Osteocyte (in vitro differentiated cells): ENCODE measurements at places on chromosomes 7 and 10. TPM values are rescaled to one million over a fixed set of nuclear protein-coding genes. Genes with fewer than 3 reads are reported as not detected.

TSPAN12 gene
- total RNA-seq: 13.2 and 14.0 TPM in 2 replicates

DNAJB12 gene
- 42.4 and 43.0 TPM in 2 replicates for total RNA-seq

AKR1D1 gene
- not detected in 2 replicates for total RNA-seq

CXCL12 gene
- total RNA-seq: 153 and 169 TPM in 2 replicates

ANXA8 gene
- not detected in 2 replicates for total RNA-seq

DNA sequence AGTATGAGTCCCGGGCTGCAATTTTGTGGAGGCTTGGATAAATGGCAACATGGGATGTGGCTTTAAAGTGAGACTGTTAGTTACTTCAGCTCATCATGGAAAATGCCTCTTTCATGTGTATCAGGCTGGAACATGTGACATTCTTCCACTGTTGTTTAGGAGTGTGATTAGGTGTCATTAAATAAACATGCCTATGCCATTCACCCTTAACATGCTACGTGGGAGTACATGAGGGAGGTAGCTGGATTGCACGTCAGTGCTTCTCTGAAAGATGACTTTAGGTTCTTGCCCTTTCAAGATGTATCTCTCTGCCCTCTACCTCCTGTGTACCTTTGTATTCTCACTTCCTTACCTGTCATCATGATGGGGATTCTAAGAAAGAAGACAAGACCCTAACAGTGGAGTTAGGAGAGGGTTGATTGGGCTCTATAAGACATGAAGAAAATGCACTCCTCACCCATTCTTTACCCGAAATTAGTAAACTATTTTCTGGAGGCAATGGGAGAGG lies 8.9 kb downstream of the AKR1E2 start:
- no peaks in the 10 kb centered on the region for H3K27me3 ChIP-seq
- H3K36me3 ChIP-seq: peaks cover 2% of the 10 kb centered on the region
- H3K27ac ChIP-seq: no peak overlapping the region
- H3K4me1 ChIP-seq: peaks cover 6% of the 10 kb centered on the region

DNA sequence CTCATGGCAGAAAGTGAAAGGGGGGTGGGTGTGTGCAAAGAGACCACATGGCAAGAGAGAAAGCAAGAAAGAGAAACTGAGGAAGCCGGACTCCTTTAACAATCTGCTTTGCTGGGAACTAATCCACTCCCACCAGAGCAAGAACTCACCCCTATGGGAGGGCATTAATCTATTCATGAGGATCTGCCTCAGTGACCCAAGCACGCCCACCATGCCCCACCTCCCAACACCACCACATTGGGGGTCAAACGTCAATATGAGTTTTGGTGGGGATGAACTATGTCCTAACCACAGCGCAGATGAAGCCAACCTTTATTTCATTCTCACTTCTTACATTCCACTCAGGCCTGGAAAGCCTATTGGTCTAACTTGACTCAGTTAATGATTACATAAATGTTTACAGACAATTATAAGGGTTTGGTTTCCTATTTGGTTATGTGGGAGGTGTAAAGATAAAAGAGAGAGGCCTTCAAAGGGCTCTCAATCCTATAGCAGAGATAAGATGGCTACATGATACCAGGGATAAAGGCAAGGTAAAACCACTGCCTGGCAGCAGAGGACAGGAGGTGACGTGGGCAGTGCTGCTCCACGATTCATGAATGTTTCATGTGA lies 601.8 kb downstream of the PARD3 start:
- H3K4me3 ChIP-seq: no peak overlapping the region
- no peak for DNase-seq
- peaks cover 16% of the 10 kb centered on the region for H3K4me1 ChIP-seq
- H3K36me3 ChIP-seq: peaks cover 10% of the 10 kb centered on the region
- H3K27me3 ChIP-seq: no peaks in the 10 kb centered on the region

DNA sequence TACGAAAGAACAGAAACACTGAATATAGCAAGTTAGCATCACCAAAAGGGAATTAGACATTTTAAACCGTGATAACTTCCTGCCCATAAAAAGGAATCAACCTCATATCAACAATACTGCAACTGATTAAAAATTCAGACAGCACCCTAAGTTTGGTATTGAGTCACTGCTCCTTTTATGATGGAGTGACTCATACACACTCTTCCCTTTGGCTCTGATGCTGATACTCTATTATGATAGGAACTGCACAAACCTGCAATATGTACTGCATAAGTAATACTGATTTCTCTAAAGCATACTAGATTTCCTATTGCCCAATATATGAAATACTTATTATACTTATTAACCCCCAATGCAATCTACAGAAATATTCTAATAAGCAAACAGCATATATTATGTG lies 118.7 kb downstream of the PARD3 start:
- no peak overlapping the region for H3K27ac ChIP-seq
- H3K4me1 ChIP-seq: peaks cover 46% of the 10 kb centered on the region
- DNase-seq: no peak
- H3K4me3 ChIP-seq: no peak overlapping the region

DNA sequence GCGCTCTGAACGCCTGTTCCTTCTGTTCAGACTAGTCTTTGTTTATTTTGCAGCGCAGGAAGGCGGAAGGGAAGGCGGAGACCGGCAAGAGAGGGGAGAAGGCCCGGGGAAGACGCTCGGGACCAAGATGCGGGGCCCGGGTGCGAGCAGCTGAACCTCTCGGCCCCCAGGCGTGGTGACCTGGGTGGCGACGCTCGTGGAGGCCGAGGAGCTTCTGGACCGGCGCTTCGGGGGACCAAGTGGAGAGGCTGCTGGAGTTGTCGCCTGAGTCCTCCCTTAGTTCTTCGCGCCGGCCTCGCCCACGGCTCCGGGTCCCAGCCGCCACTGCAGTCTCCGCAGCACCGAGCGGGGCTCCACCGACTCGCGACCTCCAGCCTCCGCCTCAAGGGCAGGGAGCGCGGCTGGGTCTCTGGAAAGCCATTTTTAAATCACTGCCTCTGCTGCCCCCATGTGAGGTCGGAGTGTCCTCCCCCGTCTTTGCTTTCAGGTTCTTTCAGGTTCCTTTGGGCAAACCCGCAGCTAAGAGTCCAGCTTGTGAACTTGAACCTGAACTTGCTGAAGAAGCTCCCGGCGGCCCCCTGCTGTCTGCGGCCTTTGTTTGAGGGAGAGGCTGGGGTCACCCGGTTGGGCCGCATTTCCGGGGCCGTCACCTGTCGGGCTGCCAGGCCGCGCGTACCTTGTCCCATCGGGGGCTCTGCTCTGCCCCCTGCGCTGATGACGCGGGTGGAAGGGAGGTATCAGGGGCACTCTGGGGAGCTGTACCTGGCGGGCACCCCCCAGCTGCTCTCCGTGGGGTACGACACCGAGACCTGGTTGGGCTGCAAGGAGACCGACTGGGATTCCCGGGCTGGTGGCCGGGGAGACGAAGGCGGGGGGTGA lies 136.0 kb downstream of the KIF20B start:
- no peak for DNase-seq
- H3K27me3 ChIP-seq: peaks cover 10% of the 10 kb centered on the region
- H3K4me1 ChIP-seq: no peaks in the 10 kb centered on the region

DNA sequence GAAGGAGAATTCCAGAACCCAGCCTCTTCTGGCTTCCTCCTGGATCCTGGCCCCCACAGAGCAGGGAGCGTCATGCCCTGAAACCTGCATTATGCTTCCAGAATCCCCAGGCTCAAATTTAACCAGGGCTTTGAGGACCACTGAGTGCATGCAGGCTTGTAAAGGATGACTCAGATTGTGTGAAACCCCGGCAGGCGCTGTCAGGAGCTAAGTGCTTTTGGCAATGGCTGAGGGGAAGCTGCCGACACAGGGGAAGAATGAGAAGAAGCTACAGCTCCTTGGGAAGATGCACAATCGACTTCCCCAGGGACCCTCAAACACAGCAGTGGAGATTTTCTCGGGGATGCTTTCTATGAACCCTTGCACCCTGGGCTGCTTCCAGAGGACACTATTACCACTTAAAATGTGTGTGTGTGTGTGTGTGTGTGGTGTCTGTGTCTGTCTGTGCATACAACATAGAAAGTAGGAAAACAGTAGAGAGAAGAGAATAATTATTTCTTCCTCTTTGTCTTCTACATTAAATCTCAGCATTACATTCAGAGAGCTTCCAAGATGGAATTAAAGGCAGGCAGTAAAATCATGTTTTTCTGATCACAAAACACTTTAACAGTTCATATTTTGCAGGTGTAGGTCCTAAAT lies 183.5 kb upstream of the INHBA start:
- peaks cover 72% of the 10 kb centered on the region for H3K4me1 ChIP-seq
- H3K4me3 ChIP-seq: peak overlapping the region; percentile 5
